ENCODE measurements at places on chromosomes 4 and X.

GRCh38 chrX:43238461-43238945, 417.6 kb upstream of the MAOA start:
- no peak for DNase-seq

DNA sequence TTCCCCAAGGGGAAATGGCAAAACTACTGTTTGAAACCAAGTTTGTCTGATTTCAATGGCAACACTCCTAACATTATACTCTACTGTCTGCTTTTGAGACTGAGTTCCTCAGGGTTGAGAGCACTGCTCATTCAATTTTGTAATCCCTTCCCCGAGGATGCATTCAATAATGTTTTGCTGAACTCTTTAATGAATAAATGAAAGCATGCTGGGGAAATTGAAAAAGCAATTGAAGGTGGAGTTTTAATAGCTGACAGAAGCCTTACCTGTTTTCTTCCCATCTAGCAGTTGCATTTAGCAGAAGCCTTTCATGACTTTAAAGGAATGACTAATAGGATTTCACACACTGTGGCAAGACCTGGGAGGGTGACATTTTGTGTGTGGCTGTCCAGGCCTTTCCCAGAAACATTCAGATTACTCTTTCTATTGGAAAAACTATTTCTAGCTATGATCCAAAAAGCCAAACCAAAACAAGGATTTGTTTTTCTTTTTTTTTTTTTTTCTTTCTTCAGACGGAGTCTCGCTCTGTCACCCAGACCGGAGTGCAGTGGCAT, 45.1 kb downstream of the DTHD1 start:
- no peak for DNase-seq

- DNase-seq: no peak
Measured at GRCh38 chr4:16684097-16684496, 214.3 kb downstream of the LDB2 start.

GRCh38 chr4:78870056-78870455, 69.2 kb downstream of the PAQR3 start:
- no peak for DNase-seq

- no peak for DNase-seq
Measured at GRCh38 chr4:47737326-47737725, 100.5 kb downstream of the CORIN start.

- DNase-seq: no peak
Measured at GRCh38 chrX:100315566-100315965, 94.5 kb downstream of the PCDH19 start.

GRCh38 chrX:42246814-42247213, 323.5 kb upstream of the CASK start:
- no peak for DNase-seq

DNA sequence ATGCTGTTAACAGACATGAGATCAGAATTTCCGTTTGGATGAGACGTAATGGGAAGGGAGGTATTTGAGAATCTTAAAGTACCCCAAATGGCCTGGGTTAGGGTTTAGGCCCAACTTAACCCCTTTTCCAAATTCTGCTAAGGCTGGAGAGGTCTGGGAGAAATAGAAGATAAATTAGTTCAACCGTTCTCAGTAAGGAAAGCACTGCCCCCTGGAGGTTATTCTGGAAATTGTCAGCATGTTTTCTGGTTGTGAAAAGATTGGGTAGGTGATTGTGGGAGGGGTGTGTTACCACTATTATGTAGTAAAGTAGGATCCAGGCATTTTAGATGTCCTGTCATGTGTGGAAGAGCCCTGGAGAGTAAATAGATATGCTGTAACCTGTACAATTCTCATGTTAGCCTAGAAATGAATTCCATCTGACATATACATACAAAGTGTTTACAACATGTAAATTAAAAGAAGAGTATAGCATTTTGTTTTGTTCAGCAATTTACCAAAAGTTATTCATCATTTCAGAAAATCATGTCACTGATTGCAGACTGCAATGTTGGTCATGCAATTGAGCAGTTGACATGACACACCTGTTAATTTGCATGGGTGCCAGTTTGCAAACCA, 26.8 kb upstream of the GRXCR1 start:
- peak; percentile 4 for DNase-seq

- DNase-seq: no peak
Measured at GRCh38 chr4:177301126-177301639, 8.5 kb upstream of the NEIL3 start.

GRCh38 chrX:1316527-1316926, 20.1 kb upstream of the IL3RA start:
- DNase-seq: no peak

DNA sequence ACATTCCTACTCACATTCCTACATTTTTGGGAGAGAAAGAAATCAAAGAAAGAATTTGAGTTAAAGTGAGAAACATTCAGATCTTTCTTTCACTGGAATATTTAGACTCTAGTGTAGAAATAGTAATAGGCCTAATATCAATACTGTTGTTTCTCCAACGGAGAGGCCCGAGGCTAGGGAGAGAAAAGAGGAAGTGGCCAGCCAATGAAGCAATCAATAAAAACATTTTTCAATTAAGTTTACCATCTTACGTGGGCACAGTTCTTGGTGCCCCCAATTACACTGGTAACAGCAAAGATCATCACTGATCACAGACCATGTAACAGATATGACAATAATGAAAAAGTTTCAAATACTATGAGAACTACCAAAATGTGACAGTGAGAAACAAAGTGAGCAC, 281.4 kb downstream of the GPM6A start:
- no peak for DNase-seq

- DNase-seq: peak; percentile 94
Measured at GRCh38 chr4:87530868-87531267, 1.7 kb upstream of the SPARCL1 start.

GRCh38 chrX:39921838-39922237, 175.9 kb downstream of the BCOR start:
- no peak for DNase-seq

GRCh38 chr4:80069108-80069836, 3.8 kb downstream of the ANTXR2 start:
- no peak for DNase-seq

- no peak for DNase-seq
Measured at GRCh38 chr4:122833999-122834398, 7.4 kb downstream of the FGF2 start.

DNA sequence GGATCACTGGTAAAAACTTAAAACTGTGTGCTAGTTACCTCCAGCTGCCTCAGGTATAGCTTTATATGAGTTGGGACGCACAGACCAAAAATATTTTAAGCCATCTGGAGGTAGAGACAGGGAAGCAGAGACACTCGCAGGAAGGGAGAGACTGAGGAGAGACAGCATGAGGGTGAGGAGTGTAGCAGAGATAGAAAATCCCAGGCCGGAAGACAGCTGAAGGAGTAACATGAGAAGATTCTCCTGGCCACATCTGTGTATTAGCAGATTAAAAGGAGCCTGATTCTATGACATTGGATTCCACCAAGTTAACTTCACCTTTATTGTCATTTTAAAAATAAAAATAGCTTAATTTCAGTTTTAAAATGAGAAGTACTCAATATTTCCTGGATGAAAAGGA, 84.3 kb downstream of the PDLIM5 start:
- DNase-seq: no peak

- DNase-seq: no peak
Measured at GRCh38 chr4:173746424-173746823, 216.4 kb upstream of the HAND2 start.

DNA sequence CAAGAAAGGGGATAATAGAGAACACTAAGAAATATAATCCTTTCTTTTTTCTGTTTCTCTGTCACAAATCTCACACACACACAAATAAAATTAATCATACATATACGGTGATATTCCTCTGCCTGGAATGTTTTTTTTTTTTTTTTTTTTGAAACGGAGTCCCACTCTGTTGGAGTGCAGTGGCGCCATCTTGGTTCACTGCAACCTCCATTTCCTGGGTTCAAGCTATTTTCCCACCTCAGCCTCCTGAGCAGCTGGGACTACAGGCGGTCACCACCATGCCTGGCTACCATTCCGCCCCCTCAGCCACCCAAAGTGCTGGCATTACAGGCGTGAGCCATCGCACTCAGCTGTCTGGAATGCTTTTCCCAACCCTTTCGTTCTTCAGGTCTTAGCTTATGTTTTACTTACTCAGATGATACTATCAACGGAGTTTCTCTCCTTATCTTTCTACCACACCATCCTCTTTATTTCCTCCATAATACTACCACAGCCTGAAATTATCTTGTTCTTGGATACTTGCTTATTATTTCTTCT, 69.3 kb downstream of the ANKRD17 start:
- no peak for DNase-seq

DNA sequence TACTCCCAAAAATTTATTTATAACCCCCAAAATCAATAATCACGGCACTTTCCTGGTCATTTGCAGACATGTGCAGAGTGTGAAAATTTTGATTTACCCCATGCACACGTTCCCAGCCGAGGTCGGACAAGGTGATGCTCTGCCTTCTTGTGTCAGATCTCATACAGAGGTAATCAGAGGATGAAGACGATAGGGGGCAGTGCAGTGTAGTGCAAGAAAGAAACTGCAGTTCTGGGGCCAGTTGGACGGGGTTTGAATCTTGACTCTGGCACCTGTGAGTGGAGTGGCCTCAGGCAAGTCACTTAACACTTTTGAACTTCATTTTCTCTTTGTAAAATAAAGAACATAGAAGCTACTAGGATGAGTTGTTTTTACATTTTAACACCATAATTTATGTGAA, 88.4 kb downstream of the FRMPD3 start:
- DNase-seq: no peak

DNA sequence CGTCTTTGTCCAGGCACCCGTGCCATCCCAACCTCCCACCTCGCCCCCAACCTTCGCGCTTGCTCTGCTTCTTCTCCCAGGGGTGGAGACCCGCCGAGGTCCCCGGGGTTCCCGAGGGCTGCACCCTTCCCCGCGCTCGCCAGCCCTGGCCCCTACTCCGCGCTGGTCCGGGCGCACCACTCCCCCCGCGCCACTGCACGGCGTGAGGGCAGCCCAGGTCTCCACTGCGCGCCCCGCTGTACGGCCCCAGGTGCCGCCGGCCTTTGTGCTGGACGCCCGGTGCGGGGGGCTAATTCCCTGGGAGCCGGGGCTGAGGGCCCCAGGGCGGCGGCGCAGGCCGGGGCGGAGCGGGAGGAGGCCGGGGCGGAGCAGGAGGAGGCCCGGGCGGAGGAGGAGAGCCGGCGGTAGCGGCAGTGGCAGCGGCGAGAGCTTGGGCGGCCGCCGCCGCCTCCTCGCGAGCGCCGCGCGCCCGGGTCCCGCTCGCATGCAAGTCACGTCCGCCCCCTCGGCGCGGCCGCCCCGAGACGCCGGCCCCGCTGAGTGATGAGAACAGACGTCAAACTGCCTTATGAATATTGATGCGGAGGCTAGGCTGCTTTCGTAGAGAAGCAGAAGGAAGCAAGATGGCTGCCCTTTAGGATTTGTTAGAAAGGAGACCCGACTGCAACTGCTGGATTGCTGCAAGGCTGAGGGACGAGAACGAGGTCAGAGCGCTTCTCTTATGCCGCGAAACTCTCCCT, at the start of gene TET2:
Gene TET2 (plus strand): TSS at position 601 of the 740 bp plus-strand sequence. CDS start 87,067 bp downstream, outside the sequence.
- peak; percentile 71 for DNase-seq

DNA sequence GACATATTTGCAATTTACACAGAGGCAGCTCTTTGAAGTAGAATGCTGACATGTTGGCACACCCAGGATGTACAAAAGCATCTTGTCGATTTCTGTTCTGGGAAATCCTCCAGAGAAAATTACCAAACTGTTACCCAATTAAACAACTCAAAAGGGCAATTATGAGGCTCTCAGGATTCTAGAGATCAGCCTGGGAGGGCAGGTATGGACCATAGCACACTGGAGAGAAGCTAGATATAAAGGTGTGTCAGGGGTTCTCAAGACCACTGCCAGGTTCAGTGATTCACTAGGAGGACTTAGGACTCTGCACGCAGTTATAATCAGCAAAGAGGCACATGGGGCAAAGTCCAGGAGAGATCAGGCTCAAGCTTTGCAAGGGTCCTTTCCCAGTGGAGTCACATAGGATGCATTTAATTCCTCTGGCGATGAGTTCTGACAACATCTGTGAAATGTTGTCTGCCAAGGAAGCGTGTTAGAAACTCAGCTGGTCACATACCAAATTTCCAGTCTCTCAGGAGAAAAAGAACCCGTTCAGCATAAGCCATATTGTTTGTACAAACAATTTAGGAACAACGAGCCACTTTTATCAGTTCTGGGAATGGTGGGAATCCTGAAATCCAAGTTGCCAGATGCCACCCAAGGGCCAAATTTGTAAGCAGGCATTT, 100.8 kb downstream of the SYTL5 start:
- DNase-seq: no peak

- DNase-seq: no peak
Measured at GRCh38 chr4:79678472-79679202, 270.6 kb upstream of the GK2 start.

- peak; percentile 41 for DNase-seq
Measured at GRCh38 chr4:99723612-99724011, 66.0 kb upstream of the C4orf54 start.

DNA sequence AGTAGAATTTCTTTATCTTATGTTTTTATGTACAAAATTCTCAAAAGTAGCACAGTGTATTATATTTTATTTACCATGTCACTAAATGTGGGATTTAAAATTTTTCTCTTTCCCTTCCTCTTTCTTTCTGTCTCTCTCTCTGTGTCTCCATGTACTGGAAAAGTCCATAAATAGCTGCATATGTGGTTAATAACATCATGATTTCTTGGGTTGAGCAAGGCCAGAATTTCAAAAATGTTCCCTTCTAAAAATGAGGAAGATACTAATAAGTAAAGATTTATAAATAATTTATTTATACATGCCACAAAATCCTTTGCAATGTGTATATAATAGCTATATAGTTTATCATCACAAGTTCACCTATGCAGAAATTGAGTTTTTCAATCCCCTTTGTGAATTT, 29.1 kb upstream of the DKK2 start:
- DNase-seq: no peak

DNA sequence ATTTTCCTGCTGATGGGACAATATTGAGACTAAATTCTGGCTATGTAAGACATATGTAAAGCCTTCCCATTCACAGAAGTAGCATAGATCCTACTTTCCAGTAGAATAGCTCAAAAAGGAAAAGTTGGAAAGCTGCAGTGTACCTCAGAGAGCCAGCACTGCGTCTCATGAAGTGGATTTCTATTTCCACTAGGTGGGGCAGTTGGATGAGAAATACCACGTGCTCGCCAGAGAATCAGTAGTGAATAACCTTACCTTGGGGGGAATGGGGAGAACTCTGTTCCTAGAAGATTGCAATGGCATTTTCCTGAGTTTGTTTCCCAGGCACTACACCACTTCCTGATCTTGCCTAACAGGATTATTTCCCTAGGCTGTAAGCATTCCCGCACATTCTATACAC, 907.1 kb downstream of the FSTL5 start:
- no peak for DNase-seq

DNA sequence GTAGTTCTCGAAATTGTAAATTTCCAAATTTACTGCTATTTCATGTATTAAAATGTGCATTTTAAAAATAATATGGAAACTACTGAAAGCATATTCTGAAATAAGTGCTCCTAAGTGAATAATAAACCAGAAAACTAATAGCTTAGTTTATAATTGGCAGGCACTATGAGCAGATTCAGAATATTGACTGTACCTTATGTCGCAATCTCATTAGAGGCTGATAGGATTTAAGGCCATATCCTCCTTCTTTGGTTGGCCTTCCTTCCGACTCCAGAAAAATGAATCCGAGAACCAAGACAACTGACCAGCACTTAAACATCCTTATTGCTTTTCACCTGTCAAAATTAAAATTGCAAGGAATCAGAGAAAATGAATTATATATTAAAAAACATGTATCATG, 52.7 kb downstream of the FSTL5 start:
- DNase-seq: no peak
